T-helper 1 cell (primary cell): ENCODE measurements at places on chromosomes 1 and 21.

DNA sequence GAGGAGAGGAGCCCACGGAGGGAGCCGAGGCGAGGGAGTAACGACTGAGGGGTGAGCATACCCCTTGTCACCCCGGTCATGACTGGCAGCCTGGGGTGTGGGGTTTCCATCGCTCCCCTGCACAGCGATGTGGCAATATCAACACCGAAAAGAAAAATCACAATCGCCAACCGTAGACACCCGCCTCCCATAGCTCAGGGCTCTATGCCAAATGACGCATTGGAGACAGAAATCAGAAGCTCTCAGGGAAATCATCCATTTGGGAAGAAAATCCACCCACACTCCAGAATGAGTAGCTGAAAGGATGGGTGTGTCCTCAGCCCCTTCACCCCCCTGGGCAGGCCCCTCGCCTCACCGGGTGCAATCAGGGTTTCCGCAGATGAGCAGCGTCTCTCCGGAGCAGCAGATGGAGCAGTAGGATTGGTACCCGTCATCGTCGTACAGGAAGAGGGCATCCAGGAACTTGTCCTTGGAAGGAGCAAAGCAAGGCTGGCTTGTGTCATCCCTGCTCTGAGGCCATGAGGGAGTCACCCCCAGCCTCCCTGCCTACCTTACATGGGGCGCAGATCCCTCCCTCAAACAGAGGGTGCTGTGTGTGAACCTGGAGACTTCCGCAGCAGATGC lies 2.5 kb downstream of the DNMT3L start:
- no peak for DNase-seq

DNA sequence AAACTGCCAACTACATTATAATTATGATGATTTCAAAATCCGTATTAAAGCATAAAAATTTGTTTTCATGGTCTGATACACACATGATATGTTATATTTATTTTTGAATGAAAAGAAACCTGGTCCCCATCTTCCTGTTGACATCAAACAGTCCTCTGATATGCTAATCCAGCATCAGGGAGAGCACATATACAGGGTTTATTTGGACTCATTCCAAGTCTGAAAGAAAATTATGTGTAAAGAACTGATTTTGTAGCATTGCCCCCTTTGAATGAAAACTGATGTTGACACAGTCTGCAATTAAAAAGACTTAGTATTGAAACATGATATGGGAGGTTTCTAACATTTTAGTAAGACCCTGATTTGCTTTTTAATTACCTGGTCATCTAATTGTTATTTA lies 119.4 kb downstream of the NEK7 start:
- DNase-seq = no peak

- DNase-seq = no peak
Observed at GRCh38 chr1:9211291-9211811, 23.2 kb upstream of the H6PD start.

GRCh38 chr1:236025836-236026235 lies 39.1 kb downstream of the NID1 start:
- DNase-seq = no peak

DNA sequence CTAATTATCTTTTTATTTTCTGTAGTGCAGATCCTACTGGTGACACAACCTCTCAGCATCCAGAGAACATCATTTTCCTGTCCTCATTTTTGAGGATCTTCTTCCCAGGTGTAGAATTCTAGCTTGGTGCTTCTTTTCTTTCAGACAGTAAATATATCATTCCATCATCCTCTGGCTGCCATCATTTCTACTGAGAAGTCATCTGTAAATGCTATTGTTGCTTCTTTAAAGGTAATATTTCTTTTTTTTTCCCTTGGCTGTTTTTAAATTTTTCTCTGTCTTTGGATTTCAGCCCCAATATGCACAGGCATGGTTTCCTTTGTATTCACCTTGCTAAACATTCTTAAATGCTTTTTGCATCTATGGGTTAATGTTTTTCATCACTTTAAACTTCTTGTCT lies 3.3 kb upstream of the KRTAP10-9 start:
- no peak for DNase-seq

GRCh38 chr1:4146614-4147013 lies 246.5 kb upstream of the C1orf174 start:
- DNase-seq = no peak

- DNase-seq = no peak
Observed at GRCh38 chr1:228010921-228011320, 4.1 kb downstream of the WNT3A start.

GRCh38 chr1:117029685-117030084 lies 28.1 kb downstream of the CD101 start:
- no peak for DNase-seq

GRCh38 chr1:116277840-116278540 lies 95.1 kb upstream of the ATP1A1 start:
- no peak for DNase-seq

GRCh38 chr1:32521165-32521564 lies 18.1 kb upstream of the ZBTB8A start:
- no peak for DNase-seq
